ENCODE measurements at places on chromosomes 7 and 10.

GRCh38 chr10:124606822-124607221 is 137.4 kb downstream of the FAM53B start:
- DNase-seq: no peak

- DNase-seq: no peak
Observed at GRCh38 chr10:101444058-101444898, 90.3 kb downstream of the BTRC start.

- DNase-seq: no peak
Observed at GRCh38 chr7:126659124-126659523, 593.6 kb downstream of the GRM8 start.

DNA sequence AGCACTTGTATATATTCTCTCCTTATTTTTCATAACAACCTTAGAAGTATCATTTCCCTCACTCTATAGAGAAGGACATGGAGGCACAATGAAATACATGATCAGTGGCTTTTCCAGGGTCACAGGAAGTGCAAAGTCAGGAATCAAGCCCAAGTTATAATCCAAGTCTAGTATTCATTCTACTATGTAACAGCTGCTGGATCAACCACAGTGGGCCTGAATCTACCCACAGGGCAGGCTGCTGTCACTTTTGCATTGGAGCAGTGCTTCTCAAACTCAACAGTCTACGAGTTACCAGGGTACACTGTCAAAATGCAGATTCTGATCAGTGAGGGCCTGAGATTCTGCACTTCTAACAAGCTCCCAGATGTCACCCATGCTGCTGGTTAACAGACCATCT is 18.3 kb downstream of the ZDHHC16 start:
- DNase-seq: no peak

DNA sequence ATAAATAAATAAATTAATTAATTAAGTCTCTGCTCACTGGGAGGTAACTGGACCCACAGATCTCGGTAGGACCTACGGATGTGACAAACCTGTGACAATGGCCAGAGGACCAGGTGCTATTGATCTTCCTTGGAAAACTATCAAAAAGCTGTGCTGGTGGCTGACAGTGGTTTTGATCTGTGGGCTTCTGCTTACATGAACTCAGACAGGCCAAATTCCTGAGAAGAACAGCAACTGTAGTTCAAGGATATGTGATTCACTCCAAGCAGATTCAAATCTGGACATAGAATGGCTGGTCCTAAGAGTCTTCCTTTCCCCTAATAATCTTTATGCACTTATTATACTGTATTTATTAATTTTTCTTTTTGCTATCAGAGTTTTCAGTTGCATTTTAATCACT is 80.0 kb downstream of the ATXN7L1 start:
- no peak for DNase-seq

- no peak for DNase-seq
Observed at GRCh38 chr10:59106441-59106840, 70.0 kb upstream of the PHYHIPL start.

DNA sequence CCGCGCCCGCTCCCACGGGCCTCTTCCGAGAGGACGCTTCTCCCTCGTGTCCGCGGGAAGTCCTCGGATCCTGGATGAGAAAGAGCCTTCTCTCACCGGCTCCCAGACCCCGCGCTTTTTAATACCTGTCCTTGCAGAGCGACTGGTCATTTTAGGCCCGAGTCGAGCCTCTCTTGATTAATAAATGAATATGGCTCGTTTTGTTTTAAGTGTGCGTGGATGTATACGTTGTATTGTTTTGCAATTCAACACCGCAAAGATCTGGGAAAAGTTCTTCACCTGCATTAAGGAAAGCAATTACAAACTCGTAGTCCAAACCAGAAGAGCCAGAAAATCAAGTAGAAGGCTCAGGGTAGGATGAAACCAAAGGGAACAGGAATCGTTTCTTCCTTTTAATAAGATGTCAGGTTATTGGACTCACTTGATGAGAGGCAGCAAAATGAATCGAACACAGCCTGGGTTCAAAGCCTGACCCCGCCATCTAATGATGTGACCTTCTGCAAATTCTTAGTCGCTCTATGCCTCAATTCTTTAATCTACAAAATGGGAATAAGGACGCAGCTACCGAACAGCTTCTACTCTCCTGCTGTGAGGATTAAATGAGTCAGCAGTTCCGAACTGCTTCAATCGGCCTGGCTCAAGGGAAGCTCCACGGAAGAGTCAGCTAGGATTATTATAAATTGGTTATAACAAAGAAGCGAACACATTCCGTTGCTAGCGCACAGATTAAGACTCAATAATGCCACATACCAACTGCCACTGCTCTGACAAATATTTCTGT is 277.8 kb upstream of the NEBL start:
- no peak for DNase-seq

- no peak for DNase-seq
Observed at GRCh38 chr7:68121655-68122054, 1125.0 kb downstream of the TYW1 start.

DNA sequence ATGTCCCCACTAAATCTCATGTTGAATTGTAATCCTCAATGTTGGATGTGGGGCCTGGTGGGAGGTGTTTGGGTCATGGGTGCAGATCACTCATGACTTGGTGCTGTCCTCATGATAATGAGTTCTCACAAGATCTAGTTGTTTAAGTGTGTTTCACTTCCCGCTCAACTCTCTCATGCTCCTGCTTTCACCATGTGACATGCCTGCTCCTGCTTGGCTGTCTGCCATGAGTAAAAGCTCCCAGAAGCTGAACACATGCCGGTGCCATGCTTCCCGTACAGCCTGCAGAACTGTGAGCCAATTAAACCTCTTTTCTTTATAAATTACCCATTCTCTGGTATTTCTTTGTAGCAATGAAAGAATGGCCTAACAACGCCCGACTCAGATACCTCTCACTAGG is 6.2 kb upstream of the PSTK start:
- DNase-seq: no peak

DNA sequence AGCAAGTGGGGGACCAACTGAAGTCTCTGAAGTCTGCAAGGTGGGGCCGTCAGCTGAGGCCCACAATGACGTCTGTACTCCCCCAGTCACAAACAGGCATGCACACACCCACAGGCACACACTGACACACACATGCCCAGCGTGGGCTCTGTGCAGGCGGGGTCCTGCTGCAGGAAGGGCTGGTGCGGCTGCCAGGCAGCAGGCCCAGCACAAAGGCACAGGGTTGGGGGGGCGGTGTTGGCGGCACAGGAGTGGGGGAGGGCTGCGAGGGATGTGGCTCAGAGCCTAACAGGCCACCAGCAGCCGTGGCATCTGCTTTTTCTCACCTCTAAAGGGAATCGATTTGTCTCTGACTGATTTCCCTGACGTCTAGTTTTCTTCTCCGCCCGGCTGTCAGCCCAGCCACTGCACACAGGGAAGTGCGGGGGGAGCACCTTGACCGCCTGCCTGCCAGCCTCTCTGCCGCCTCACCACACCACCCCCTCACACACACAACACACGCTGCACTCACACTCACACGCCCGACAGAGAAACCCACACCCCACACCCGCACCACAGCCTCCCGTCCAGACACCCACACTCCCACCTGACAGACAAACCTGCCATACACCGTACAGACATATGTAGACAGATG is 43.5 kb upstream of the ZMIZ1 start:
- no peak for DNase-seq

- DNase-seq: no peak
Observed at GRCh38 chr10:112753961-112754411, 196.1 kb upstream of the TCF7L2 start.

- DNase-seq: no peak
Observed at GRCh38 chr10:54559498-54559897, 241.5 kb downstream of the PCDH15 start.

- no peak for DNase-seq
Observed at GRCh38 chr10:17066000-17066399, 63.6 kb downstream of the CUBN start.

- no peak for DNase-seq
Observed at GRCh38 chr10:100873146-100873826, 39.5 kb upstream of the SLF2 start.

- DNase-seq: no peak
Observed at GRCh38 chr10:83075815-83076355, 1063.4 kb upstream of the GHITM start.

DNA sequence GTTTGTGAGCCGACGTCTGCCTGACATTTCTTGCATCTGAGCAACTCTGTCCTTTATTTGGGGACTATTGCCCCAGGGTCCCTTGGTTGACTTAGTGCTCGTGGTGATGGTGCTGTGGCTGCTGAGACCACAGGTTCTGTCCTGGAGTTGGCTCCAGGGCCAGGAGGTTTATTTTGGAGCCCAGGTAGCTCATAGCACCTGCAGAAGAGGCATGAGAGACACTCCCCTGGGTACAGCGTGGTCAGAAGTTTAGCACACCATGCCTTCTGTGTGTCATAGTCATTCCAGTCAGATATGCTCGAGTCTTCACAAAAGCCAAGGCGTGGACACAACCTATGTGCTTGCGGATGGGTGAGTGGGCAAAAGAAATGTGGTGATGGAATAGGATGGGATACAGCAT is 496.9 kb downstream of the TCERG1L start:
- no peak for DNase-seq

GRCh38 chr10:103416436-103417147 is 20.2 kb downstream of the PDCD11 start:
- peak; percentile 38 for DNase-seq

- no peak for DNase-seq
Observed at GRCh38 chr10:97836446-97836845, 13.2 kb upstream of the GOLGA7B start.

- DNase-seq: no peak
Observed at GRCh38 chr10:11553773-11554381, 57.6 kb downstream of the USP6NL start.

DNA sequence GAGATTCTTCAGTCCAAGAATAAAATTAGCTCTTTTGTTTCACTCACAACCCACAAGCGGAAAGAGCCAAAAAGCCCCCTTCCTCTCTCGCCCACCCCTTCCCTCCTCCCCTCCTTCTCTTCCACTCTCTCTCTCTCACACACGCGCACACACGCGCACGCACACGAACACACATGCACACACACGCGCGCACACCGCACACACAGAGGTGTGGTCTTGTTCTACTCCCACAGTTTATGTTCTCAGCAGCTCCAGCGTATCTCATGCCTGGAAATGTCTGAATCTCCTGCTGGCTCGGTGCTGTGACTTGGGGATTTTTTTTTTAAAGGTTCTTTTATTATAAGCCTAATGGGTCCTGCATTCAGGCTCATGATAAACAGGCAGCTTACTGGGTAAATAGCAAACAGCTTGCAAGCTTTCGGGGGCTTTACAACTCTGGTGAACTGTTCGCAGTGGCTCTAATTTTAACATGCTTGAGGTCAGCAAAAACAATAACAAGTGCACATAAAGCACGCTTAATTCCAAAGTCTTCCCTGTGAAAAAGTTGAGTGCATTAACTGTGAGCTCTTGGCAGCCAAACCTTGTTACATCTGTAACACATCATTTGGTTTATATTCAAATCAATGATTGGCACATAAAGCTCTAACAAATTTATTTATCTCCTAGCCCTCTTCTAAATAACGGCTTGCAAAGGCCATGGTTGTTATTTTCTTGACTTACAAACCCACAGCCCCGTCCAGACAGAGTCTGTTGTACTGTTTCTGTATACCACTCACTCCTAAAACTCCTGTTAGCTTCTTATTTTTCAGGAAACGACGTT is 424.1 kb upstream of the MGMT start:
- DNase-seq: no peak

DNA sequence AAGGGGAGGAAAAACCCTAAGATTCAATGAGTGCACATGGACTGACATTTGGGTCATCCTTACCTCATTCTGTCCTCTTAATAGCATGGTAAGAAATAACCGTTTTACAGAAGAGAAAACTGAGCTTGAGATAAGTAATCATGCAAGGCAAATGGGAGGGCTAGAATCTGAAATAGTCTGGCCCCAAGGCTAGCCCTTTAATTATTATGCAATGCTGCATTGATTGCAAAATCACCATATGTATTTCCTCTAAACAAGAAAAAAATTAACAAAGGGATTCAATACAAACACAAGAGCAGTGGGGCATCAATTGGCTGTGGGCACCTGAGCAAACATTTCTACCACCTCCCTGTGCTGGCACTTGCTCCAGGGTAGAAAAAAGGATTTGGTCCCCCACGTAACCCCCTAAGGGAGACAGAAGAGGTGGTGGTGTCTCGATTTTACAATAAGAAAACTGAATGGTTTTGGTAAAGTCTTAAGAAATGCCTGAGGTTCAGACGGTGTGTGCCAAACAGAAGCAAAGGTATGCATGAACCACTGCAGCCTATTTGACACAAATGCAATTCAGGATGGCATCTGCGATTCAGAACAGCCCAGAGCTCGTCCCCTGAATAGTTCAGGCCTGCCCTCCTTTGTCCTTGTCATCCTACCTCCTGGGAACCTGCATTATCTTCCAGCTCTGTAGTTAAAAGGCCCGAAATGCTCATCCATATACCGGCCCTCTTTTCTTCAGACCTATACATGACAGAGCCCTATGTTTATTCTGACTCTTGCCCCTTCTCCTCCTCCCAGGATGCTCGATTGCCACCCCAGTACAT is 23.6 kb downstream of the PIP4K2A start:
- no peak for DNase-seq

DNA sequence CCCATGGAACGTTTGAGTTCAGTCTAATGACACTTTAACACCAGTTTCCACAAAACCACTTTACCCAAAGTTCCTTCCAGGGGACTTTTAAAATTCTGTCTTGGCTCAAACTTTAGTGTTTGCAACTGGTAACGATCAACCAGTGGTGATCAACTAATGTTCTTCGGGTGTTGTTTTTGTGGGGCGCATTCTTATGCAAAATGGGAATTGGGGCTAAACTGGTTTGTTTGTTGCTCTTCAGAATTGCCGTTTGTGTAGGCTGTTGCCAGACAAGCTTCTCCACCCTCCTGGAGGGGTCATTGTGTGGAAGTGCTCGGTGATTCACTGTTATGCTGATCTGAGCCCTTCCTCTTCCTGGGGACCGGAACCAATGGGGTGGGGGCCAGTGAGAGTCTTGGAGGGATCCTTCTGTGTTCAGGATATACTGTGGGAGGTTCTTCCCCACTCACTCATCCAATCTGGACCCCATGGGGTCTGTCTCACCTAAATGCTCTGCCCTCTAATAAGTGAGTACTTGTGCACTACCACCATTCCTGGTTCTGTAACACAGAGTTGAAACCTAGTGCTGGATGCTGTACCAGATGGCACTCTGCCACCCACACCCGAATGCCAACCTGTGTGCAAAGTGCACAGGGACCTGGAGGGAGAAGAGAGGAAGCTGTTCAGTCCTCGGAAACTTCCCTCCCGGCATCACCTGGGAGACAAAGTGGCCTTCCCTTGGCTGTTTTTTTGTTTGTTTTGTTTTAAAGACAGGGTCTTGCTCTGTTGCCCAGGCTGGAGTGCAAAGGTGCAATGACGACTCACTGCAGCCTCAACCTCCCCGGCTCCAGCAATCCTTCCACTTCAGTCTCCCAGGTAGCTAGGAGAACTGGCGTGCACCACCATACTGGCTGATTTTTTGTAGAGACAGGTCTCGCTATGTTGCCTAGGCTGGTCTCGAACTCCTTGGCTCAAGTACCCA is 2.1 kb downstream of the NFE2L3 start:
- DNase-seq: no peak
